ENCODE measurements at places on chromosomes 6 and 20.

- no peak for DNase-seq
Observed at GRCh38 chr6:164095056-164095455, 680.5 kb downstream of the QKI start.

DNA sequence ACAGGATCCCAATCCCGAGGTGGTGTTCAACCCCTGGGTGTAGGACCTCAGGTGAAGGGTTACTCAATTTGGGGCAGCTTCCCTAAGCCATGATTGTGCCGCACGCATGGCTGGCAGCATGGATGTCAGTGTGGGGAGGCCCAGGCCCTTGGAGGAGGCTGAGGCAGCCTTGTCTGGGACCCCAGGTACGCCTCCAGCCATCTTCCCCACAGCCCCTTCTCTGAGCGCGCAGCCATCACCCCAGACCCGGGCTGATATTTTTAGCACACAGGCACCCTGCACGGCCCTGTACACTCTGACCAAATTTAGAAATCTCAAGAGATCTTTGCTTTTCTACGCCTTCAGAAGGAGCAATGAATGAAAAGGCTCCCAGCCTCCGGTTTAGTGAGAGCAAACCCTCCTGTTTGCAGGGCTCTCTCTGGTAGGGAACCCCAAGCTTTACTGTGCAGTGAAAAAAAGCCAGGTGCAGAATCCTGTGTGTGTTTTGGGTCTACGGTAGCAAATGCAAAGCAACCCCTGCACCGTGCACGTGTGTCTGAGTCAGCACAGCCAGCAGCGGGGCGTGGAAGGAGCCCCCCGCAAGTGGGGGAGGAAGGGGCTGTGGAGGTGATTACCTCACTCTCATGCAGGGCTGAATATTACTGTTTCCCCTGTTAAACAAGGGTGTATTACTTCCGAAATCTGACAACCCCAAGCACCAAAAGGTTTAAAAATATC, 44.3 kb downstream of the CTCFL start:
- no peak for DNase-seq

DNA sequence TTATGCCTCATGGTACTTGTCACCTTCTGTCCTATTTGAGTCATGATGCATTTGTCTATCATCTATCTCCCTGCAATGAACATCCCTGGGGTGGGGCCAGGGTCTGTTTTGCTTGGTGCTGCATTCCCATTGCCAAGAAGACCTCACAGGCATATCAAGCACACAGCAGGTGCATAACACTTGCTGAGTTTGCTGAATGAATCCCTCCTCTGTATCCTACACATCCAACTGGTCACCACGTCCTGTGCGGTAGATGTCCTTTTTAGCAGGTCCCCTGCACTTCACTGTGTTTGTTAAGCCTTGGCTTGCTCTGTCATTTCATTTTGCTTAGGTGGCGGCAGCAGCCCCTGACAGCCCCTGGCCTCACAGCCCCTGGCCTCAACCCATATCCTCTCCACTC, 214.8 kb upstream of the RNF24 start:
- DNase-seq = no peak

DNA sequence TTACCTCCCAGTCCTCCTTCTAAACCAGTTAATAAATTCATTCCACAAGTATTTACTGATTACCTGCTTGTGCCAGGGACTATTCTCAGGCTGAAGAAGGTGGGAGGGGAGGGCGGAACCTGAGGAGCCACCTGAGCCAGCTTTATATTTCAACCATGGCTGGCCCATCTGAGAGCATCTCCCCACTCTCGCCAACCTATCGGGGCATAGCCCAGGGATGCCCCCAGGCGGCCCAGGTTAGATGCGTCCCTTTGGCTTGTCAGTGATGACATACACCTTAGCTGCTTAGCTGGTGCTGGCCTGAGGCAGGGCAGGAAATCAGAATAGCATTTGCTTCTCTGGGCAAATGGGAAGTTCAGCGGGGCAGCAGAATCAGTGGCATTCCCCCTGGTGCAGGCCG, 4.9 kb upstream of the AAR2 start:
- DNase-seq = no peak

DNA sequence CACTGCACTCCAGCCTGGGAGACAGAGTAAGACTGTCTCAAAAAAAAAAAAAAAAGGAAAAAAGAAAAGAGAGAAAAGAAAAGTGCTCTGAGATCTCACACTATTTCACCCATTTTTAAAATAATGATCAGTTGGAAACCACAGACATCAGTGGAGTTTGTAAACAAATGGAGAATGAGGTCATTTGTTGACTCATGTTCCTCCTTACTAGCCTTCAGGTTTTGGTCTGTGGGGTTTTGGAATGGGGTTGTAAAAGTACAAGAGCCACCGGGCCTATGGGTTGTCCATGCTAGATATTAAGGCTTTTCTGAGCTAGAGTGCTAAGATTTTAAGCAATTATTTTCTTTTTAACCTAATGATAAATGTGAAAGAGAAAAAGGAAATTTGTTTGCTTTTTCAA, 104.4 kb upstream of the PRL start:
- no peak for DNase-seq

DNA sequence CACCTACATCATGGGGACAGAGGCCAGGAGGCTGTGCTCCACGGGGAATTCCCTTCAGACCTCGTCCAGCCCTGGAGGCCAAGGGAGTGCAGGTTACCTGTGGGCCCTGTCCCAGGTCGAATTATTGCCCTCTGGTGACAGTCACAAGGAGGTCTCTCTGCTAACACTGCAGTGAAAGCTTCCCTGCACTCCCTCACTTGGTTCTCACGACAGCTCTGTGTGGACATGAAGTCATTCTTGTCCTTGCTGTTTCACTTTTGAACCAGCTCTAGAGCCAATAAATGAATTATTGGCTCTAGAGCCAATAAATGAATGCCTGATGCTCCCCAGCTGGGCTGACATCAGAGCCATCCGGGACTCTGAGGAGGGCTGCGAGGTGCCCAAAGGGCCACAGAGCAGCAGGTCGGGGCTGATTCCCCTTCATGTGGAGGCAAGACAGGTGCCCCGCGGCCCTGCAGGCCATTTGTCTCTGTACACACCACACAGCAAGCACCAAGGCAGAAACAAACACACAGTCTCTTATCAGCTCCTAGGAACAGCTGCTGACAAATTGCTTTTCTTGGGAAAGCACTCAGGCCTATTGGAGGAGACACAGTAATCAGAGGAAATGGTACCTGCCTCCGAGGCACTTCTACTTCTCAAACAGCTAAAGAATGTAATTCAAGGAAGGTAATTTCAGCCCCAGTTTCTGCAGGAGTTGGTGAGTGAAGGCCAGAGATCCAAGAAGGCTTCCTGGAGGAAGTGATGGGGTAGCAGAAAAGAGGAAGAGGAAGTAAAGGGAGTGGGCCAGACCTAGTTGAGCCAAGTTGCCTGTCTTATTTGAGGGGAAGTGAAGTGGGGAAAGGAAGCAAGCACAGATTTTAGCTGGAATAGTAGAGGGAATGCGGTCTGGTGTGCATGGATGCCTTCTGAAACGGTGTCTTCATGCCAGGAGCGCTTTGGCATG, 27.5 kb upstream of the TBXT start:
- DNase-seq = no peak

GRCh38 chr6:124057461-124057860, 253.8 kb downstream of the NKAIN2 start:
- DNase-seq = no peak

GRCh38 chr6:33613146-33613794, 7.9 kb upstream of the ITPR3 start:
- no peak for DNase-seq

GRCh38 chr6:88869263-88870020, 94.0 kb downstream of the RNGTT start:
- no peak for DNase-seq

- DNase-seq = no peak
Observed at GRCh38 chr6:37757381-37757780, 59.7 kb upstream of the MDGA1 start.

GRCh38 chr6:143191361-143191760, 130.7 kb downstream of the AIG1 start:
- no peak for DNase-seq

DNA sequence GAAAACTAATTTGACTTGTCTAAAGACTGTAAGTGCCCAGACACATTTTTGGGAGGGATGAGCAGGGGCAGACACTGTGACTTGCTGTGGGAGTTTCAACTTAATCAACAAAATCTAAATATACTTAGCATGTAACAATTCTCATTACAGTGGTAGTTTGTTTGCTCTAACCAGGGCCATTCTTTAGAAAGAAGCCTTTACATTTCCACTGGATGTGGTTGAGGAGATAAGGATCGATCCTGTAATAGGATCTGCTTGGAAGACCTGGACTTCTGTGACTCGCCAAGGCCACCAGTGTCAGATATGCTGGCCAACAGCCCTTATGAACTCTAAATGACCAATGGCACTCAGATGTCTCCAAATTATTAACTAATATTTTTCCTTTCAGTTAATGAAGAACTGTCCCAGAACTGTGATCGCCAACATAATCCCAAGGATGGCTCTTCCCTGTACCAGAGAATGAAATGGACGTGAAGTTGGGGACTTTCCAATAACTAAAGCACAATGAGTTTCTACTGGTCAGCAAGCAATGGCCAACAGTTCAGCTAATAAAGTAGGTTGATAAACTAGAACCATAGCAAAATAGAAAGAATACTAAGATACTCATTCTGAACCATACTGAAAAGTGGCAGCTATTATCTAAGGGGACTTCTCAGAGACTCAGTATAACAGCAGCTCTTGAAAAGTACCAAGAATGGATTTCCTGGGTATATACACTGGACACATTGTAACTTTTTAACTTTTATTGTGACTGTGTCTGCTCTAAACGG, 7.5 kb downstream of the SMLR1 start:
- no peak for DNase-seq

GRCh38 chr6:136037242-136037875, 185.9 kb downstream of the PDE7B start:
- DNase-seq = no peak

GRCh38 chr6:135071541-135071940, 16.9 kb upstream of the HBS1L start:
- no peak for DNase-seq

- DNase-seq = no peak
Observed at GRCh38 chr20:346640-347316, at the start of gene NRSN2. NRSN2 (plus strand) TSS chr20:347111; CDS start chr20:349644, 2,533 bp downstream.

- no peak for DNase-seq
Observed at GRCh38 chr6:27631609-27631916, 158.7 kb upstream of the ZNF184 start.

DNA sequence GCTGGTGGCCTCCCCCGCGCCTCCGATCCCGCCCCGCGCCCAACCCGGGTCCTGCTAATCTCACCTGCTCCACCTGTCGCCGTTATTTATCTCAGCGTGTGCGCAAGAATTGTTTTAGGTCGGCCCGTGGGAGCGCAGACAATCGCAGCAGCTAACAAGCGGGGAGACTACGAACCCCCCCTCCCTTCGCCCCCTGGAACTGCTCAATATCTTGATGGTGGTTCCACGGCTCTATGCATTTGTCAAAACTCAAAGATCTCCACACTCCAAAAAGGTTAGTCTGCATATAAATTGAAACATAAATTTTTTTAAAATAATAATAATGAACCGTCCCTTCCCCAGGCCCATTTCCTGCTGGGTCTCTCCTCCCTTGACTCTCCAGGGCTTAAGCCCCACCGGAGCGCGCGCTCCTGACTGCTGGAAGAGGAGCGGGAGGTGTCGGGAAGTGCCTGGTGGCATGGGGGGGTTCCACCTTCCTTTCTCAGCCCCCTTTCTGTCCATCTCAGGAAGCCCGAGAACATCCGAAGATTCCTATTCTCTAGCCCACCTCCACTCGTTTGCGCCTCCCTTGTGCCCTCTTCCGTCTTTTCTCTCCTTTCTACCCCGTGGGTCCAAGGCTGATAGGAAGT, 1.6 kb upstream of the MDGA1 start:
- no peak for DNase-seq

DNA sequence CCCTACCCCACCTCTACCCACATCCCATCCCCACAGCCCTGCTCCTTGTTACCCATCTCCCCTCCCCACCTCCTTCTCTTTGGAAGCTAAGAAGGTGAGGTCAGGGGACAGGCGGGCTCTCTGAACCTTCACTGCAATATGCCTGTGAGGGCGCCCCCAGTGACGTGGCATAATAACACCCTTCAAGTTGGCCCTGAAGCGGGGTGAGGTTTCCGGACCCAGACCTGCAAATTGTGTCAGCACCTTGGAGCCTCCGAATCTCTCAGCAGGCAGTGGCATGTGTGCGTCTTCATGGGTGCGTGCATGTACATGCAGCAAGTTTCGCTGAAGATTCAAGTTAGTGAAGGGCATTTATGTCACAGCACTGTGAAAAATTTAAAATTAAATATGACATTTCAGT, 114.6 kb downstream of the SOBP start:
- no peak for DNase-seq

DNA sequence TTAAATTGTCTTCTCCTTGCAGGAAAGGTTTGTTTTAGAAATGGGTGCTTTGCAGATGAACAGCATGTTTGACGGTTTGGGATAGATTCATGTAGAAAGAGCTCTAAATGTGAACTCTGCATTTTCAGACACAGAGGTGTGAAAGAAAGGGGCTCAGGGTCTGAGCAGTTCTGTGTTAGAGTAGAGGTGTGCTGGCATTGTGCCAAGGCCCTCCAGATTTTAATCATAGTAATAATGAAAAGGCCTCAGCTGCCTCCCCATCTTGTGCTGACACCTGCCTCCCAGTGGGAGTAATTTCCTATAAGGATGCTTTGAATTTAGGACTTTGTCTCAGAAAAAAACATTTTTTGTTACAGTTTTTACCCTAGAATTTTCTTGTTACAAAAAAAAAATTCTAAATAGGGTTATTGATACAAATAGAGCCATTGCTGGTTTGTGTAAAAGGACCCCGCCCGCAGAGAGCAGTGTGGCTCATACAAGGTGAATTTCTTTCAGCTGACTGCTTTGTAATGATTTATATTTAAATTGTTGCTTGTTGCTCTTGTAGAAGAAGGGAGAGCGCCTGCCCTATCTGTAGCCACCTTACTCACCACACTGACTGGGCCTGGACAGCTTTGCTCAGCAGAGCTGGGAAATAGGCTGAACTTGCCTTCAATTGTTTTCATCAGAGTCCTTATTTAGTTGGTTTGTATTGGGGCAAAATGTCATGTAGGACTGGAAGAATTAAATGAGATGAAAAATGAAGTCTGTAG, 294.5 kb downstream of the ZFAND3 start:
- DNase-seq = no peak

- no peak for DNase-seq
Observed at GRCh38 chr6:89430201-89430962, 2.6 kb upstream of the ANKRD6 start.

DNA sequence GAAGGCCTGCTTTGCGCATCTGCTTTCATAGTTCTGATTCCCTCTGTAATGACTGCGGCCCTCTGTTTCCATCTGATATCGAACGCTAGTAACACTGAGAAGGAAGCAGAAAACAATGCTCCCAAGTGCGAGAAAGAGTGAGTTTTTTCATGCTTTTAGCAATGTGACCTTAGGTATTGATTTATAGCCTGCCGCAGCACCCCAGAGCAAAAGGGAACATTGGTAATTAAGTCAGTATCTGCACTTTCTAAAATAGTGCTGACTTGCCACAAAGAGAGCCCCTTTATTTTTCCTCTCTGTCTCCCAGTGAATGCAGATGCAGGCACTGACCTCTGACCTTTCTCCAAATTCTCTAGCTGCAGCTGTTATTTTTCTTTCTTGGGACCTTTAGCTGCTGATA, 129.8 kb downstream of the HDGFL1 start:
- no peak for DNase-seq

- no peak for DNase-seq
Observed at GRCh38 chr20:24767623-24768100, 181.4 kb upstream of the CST7 start.

GRCh38 chr6:64727075-64727474, 980.0 kb downstream of the EYS start:
- no peak for DNase-seq

GRCh38 chr20:19589787-19590362, 168.2 kb upstream of the RIN2 start:
- no peak for DNase-seq

- no peak for DNase-seq
Observed at GRCh38 chr6:79269877-79270276, 35.4 kb upstream of the HMGN3 start.
